ENCODE measurements at places on chromosomes 3 and 15. TPM values are rescaled to one million over a fixed set of nuclear protein-coding genes. Genes with fewer than 3 reads are reported as not detected.

ZNF621 gene
- total RNA-seq, result 18.9 TPM

PLSCR5 gene
- not detected for total RNA-seq

DNA sequence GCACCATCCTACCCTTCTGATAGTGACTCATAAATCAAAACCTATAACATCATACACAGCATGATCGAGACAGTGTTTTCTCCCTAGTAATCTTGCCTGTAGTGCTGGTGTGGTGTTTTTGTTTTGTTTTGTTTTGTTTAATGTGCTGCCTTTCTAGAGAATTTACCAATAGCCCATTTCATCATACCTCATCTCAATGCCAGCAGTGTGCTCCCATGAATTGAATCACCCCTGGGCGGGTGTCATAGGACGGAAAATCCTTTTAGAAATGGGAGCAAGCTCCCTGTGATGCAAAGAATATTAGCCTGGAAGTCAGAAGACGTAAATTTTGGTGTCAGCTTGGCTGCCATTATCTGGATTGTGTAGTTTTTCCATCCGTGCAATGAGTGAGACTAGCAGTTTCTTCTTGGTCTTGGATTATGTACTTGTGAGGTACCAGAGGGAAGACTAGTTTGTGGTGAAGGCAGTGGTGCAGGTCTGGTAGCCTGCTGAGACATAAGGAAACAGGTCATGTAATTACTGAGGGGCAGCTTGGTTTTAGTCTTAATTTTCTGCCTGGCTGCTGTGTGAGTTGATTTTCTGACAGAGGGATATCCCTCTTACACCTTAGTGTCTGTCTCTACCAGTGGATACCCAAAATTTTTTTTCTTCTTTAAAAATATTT, 29.9 kb downstream of the IGSF10 start:
- DNase-seq, result no peak

GRCh38 chr3:25381083-25381482, 47.0 kb upstream of the RARB start:
- no peak for DNase-seq

DNA sequence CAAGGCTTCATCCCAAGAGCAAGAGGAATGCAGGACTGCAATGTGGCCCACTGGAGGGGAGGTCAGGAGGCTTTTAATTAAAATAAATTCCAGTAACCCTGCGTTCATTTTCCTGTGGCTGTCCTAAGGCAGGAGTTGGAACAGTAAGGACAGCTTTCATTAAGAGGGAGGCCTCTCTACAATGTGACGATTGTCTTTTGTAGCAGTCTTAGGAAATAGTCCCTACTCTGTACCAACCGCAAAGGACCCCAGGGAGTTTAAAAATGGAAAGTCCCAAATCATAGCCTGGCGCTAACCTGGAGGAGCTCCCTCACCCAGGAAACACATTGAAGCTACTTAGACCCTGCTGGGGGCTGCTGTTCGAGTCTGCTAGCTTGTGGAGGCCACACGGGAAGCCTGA, 62.8 kb downstream of the SYNM start:
- DNase-seq, result no peak

DNA sequence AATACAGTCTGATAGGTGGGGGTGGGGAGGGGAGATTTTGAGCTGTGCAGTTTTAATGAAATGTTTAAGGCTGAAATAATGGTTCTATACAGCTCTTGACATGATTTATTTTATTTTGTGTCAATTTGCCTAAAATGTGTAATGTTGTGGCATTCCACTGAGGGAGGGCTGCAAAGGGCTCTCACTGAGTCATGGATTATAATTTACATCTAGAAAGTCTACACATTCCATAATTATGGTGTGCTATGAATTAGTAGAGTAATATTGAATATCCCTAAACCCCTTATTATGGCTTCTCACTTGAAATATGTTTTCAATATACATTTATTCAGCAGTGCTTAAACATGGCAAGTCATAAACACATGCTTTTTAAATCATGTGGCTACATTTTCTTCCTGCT, 103.9 kb downstream of the RARB start:
- no peak for DNase-seq

DNA sequence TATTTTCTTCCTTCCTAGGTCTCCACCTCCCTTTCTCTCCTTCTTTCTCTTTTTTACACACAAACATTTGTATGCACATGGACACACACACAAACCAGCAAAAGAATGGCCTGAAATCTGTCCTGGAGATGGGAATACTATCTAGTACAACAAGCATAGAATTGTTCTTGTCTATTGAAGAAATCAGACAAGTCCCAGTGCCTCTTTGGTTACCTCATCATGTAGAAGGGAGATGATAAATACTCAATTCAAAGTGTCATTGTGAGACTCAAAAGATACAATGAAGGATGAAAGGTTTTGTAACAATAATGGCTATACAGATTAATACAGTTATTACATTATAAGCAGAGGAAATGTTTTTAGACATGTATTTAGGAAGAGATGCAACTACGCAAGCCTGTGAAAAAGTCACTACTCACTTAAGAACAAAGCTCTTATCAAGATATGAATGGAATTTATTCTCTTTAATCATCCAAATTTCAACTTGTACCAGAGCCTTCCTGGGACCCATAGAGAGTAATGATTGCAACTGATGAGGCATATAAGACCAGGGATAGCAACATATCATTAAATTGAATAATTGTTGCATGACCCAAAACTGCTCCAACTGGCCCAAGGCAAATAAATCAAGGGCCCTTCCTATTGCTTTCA, 43.2 kb downstream of the P3H2 start:
- no peak for DNase-seq

DNA sequence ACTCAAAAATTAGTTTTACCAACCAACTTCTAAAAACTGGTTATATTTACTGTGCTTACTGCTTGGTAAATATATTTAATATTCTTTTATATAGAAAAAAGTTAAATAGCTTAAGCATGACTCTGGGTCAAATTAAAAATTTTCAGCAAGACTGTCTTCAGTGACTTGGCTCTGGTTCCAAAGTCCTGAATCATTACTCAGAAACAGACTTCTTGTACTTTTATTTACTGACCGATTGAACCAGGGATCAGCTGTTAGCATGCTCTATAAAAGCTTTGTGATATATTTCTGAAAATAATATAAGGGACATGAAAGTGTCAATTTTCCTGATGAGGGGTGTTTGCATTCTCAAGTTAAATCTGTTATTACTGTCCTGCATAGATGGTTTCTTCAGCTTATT, 164.3 kb downstream of the MCTP2 start:
- DNase-seq, result no peak
